Stimulated activated CD4-positive, alpha-beta T cell treated with anti-CD3 and anti-CD28 coated beads, Interleukin-12 subunit alpha, Interleukin-12 subunit beta, amount 100 ng/mL, for 4 hours (primary cell): ENCODE measurements at places on chromosomes 2 and 18.

GRCh38 chr2:120899771-120900170 lies 164.1 kb downstream of the GLI2 start:
- DNase-seq: no peak

GRCh38 chr2:29074411-29074810 lies at the start of gene PCARE:
TSS of gene PCARE (minus strand) at chr2:29074523. CDS start at chr2:29074261, 262 bp downstream.
- DNase-seq: no peak

DNA sequence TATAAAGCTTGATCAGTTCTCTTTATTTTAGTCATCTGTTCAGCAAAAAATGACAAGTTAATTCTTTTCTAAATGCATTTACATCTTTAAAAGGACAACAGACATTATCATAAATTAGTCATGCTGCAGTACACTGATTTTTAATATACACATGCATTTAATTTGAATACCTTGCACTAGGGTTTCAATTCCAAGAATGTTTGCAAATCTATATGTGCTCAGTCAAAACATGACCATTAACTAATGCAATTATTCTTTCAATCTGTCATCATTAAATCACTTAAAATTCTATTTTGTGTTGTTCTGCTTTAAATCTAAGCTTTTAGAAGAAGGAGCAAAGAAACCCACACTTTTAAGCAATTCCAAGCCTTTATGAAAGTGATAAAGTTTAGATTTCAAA lies 342.6 kb downstream of the THSD7B start:
- no peak for DNase-seq

GRCh38 chr2:128805237-128805636 lies 486.6 kb upstream of the HS6ST1 start:
- no peak for DNase-seq

GRCh38 chr2:29449499-29449898 lies 334.3 kb downstream of the CLIP4 start:
- no peak for DNase-seq

DNA sequence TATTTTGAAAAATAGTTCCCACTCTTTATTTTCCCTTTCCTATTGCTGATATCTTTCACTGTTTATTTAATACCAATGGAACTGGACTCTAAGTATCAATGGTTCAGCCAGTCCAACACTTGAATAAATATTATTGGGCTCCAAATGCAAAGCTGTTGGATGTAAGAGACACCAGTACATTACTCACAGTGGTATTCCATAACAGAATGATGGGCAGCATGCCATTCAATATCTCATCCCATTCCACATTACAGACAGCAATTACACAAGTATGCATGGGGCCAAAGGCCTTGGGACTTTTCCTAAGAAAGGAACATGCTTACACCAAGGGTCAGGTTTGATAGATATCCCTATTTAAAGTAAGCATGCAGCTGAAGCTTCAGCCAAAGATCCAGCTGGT lies 231.9 kb downstream of the RND3 start:
- DNase-seq: no peak

GRCh38 chr2:29921560-29921915 lies at the start of gene ALK:
TSS of gene ALK (minus strand) at chr2:29921586. CDS start at chr2:29920659, 927 bp downstream.
- DNase-seq: peak; percentile 55

DNA sequence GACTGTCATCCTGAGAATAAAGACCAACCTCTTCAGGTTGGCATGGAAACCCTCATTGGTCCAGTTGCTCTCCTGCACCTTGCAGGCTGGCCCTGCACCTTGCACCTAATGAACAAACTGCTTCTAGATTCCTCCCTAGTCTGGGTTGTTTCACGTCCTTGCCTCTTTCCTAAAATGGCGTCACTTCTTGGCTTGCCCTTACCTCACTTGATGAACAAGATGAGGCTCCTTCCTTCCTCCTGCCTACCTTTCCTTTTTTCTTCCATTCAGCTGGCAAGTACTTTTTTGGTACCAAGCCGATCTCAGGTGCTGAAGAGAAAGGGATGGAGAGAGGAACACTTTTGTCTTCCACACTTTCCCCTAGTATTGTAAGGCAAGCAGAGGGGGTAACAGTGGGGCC lies 74.5 kb downstream of the MYCN start:
- no peak for DNase-seq

GRCh38 chr18:12703096-12703567 lies 290 bp downstream of the PSMG2 start:
- no peak for DNase-seq

GRCh38 chr2:69997015-69997830 lies 35.8 kb upstream of the ASPRV1 start:
- no peak for DNase-seq

GRCh38 chr2:227595797-227596196 lies 2.9 kb upstream of the SCYGR2 start:
- no peak for DNase-seq

GRCh38 chr18:6355789-6356589 lies 58.7 kb downstream of the L3MBTL4 start:
- no peak for DNase-seq

DNA sequence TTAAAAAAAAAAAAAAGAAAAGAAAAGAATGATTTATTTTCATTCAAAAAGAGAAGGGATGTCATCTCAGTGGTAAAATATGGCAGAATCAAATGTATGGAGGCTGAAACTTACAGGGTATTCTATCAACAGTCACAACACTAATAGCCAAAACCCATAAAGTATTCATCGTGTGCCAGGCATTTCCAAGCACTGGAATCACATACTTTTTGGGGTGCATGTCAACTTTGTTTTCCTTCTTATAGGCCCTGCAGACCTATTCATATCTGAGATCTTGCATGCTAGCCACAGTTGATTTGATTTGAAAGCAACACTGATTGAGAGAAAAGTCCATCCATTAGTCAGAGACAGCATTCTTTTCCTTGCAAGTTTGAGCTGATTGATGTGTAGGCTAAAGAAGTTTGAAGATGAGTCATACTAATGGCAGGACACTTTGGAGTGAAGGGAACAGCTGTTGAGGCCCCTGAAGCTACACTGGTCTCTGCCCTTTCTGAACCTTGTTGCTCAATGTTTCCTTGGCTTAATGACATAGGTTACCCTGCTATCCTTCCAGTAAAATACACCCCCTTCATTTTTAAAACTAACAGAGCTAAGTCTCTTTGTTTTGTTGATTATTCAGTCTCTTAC lies 22.0 kb downstream of the KATNAL2 start:
- no peak for DNase-seq

DNA sequence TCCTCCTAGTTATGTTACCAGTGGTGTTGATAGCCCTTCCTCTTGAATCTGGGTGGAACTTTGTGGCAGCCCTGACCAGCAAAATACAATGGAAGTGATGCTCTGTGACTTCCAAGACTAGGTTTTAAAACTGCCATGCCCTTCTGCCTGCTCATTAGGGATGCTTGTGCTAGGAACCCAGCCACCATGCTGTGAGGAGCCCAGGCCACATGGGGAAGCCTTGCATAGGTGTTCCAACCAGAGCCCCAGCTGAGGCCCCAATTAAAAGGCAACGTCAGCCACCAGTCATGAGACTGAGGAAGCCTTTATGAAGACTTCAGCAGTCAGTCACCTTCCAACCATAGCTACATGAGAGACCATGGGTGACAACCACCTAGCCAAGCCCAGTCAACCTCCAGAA lies 14.0 kb upstream of the MAPRE2 start:
- DNase-seq: no peak

- no peak for DNase-seq
Observed at GRCh38 chr2:2825516-2826208, 494.6 kb upstream of the MYT1L start.

GRCh38 chr2:170462433-170463205 lies 252.5 kb upstream of the SP5 start:
- DNase-seq: no peak

DNA sequence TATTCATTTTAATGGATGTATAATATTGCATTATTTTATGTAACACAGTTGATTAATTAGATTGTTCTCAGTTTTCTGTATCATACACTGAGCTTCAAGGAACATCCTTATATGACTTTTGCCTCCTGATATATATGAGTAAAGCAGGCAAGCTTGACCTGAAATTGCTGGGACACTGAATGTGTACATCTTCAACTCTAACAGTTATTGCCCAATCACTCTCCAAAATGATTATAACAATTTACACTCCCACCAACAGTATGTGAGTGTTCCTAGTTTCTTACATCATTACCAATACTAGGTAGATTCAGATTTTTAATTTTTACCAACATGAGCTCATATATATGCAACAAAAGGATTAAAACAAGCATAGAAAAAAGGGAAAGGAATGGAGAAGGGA lies 379.4 kb downstream of the SETBP1 start:
- no peak for DNase-seq

- DNase-seq: no peak
Observed at GRCh38 chr18:45836242-45837205, 11.0 kb downstream of the SIGLEC15 start.

- no peak for DNase-seq
Observed at GRCh38 chr2:5121642-5122041, 570.5 kb upstream of the SOX11 start.

GRCh38 chr2:186535861-186536260 lies 49.8 kb downstream of the ZC3H15 start:
- DNase-seq: no peak

- no peak for DNase-seq
Observed at GRCh38 chr18:66727991-66728390, 124.1 kb upstream of the CDH19 start.

- no peak for DNase-seq
Observed at GRCh38 chr18:57422313-57422872, 12.8 kb upstream of the ONECUT2 start.
